Stimulated activated CD4-positive, alpha-beta T cell treated with anti-CD3 and anti-CD28 coated beads, TNF-alpha, amount 100 ng/mL, for 1 hour (primary cell): ENCODE measurements at places on chromosomes 5 and 9.

- DNase-seq = no peak
These were observed 95.8 kb upstream of the LMX1B start for GRCh38 chr9:126517833-126518356.

DNA sequence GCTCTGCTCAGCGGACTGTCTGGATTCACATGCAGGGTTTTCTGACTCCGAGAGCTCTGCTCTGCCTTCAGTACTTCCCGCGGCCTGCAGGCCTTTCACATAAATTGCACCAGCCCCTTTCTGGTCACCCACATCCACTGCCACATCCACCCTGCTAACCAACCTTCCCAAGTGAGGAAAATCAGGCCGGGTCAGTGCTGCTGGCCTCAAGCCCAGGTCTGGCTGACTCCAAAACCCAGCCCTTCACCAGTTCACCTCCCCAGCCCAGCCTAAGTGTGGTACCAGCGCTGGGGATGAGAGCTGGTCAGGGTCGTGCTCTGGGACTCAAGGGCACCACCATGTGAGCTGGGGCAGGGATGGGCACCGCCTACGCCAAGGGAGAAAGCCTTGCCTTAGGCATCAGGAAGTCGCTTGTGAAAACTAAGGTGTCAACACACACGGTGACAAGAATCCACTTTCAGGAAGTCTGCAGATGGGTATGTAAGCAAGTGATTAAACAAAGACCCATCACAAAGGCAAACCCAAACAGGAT is 12.3 kb downstream of the LMAN2 start:
- no peak for DNase-seq

DNA sequence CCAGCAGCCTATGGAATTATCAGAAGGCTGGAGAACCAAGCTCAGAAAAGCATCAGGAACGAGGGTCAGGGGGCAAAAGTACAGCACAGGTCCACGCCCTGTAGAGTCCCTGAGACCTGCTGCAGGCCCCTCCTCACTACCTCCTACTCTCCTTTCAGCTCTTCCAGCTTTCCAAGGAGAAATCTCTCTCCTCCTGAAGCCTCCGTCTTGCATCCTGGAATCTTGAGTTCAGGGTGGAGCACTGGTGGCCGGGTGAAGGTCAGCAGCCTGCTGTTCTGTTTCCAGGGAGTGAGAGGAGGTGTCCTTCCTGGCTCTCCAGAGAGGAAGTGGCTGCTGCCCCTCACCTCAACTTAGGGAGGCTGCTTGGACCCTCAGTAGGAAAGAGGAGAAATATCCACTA is 342.3 kb downstream of the ZSWIM6 start:
- DNase-seq = no peak

- no peak for DNase-seq
These were observed 191.6 kb upstream of the CTNND2 start for GRCh38 chr5:12095808-12096281.

DNA sequence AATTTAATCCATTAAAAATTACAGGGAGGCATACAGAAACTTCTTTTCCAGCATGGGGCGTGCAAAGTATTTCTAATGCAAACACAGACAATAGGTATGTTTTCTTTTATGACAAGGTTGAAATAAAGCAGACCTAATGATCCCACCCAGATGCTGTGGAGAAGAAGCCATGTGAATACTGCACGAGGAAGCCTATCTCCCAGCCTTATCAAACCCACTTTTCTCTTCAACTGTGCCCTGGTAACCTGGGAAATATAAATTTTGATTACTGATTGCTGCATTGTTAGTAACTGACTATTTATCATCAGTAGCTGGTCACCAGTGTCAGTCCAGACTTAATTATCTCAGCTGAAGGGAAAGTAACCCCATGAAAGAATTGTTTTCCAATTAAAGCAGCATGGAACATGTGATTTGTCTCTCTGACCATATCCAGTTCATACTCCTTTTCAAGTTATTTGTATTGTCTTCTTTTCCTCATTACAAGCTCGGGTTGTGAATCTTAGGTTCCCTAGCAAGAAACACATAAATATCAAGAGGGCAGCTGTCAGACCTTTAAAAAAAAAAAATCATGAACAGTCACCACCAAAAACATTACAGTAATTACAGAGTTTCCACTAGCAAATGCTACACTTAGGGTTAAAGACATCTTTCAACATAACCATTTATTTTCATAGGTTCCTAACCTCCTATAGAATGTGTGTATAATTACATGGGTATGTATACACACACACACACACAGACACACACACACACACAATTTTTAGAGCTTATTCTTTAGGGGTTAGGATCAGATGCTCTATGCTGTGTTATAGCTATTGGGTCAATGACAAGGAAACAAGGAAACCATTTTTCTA is 50.3 kb downstream of the SEMA6A start:
- DNase-seq = no peak

DNA sequence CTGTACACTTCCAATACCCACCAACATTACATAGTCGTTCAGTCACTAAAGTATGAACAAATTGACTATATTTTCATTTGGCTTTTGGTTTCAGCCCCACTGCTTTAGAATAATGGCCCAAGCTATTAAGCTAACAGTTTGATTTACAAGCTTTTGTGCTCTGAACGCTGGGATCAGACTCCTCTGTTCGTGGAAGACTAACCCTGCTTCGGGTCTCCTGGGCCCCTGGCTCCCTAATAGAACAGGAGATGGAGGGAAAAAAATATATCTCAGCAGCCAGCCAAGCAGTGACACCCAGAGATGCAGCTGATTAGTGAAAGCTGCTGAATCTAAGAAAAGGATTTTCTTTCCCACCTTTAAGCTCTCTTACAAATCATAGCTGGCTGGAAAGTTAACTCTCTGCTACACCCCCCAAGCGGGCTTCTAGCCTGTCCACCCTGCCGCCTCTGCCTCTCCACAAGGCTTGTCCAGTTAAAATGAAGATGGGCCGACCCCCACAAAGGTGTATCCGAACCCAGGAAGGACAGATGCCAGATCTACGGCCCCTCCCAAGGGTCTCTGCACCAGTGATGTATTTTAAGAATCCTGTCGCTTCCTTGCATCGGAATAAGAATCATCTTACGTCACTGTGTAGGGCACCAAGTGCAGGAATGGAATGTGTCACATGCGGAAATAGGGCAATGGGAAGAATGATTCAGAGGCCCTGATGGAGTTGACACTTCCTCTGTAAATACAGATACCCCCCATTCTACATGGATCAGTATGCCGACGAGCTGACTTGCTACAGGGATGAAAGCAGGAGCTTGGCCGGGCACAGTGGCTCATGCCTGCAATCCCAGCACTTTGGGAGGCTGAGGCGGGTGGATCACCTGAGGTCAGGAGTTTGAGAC is 33.4 kb upstream of the BARHL1 start:
- DNase-seq = no peak

DNA sequence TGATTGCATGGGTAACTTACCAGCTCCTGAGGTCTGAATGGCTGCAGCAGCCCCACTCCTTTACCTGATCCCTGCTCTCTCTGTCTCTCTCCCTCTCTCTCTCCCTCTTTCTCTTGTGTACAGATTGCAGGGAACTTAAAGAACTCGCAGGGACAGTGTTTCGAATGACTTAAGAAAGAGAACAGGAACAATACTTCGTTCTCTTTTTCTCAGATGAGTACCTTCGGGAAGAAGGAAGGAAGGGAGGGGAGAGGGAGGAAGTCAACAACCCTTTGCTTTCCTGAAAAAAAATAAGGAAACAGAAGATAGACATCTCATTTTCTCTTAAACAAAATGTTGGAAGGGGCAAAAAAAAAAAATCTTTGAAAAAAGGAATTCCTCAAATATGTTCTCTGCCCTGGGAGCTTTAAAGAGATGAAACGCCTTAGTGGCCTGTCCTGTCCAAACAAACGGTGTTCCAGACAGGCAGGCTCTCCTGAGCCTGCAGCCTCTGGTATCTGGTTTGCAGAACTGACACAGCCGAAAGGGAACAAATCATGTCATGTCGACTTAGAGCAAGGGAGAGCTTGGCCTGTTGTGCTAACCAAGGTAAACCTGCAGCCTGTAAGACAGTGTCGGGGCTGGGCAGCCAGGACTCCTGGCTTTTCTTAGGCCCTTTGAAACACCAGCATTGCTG is at the start of gene ZNF366:
Gene ZNF366, minus strand, starts transcription at position 180 of the 676 bp plus-strand sequence. CDS start 45,914 bp downstream, outside the sequence.
- no peak for DNase-seq

DNA sequence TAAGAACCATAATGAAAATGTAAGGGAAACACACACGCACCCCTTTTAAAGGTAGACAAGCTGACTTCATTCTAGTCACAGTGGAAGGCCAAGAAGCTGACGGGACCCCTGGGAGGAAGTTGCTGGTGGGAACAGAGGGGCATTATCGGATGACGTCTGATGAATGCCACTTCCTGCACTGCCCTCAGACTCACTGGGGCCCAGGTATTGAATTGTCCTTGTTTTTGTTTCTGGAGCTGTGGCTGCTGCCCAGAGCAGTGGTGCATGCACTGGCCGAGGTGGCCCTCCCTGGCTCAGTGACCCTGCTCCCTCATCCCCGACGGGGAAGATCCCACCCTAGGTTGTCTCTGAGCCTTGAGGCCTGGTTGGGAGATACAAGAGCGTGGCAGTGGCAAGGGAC is 15.3 kb upstream of the RPL26L1 start:
- no peak for DNase-seq

- DNase-seq = no peak
These were observed 23.8 kb downstream of the SVEP1 start for GRCh38 chr9:110555551-110556331.

DNA sequence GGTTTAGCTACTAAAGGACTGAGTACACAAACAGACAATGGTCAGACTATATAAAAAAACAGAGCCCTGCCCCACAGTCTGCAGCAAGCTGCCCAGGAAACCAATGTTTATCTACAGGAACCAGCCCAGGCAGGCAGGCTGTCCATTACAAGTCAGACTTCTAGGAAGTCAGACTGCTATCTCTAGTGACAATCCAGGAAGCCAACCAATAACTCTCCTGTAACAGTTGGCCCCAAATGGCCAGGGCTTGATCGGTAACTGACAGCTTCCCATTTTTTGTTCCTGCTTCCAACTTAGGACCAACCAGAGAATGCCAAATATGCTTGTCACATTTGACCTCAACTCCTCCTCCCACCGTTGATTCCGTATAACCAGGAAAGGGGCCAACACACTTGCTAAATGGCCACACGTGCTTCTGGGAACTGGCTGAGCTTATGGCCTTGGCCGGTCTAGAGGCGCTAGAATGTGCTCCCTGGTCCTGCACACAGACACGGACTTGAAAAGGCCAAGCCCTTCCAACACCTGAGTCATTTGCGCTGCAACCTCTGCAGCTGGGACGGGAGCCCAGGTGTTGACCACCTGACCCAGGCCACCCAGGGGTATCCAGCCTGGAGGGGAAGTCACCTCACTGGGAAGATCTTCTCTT is 79.6 kb upstream of the CDK20 start:
- DNase-seq = no peak

DNA sequence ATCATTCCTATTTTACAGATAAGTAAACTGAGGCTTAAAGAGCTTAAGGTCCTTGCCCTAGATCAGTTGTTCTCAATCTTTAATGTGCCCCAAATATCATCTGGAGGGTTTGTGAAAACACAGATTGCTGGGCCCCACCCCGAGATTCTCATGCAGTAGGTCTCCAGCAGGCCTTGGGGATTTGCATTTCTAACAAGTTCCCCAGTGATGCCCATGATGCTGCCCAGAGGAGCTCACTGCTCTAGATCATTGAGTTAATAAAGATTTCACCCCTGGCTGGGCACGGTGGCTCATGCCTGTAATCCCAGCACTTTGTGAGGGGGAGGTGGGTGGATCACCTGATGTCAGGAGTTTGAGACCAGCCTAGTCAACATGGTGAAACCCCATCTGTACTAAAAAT is 42.8 kb upstream of the RAD23B start:
- DNase-seq = no peak

DNA sequence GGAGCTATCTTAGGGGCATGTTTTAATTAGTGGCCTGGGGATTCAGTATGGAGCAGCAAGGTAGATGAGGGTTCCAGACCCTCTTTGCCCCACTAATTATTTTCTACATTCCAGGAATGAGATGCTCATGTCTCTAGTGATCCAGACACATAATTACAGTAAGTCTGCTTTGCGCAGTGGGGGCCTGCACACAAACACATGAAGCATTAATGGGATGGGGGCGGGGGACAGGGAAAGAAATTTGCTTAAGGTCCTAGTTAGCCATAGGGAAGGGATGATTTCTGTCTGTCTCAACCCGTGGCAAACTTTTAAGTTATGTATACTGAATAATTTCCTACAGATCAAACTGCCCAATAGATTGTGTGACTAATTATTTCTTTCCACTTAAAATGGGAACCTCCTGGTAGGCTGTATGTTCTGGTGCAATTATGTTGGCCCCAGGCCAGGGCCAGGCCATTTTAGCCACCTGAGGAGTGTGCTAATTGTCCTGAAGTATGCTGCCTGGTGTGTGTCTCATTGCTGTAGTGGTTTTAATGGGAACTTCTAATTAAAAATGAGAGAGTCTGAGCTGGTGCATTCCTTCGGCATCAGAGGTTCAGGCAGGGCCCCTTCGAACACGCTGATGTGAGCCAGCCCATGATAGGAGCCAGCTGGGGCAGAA is 134.4 kb downstream of the PTTG1 start:
- DNase-seq = no peak

GRCh38 chr9:130171226-130172148 is 717 bp upstream of the NCS1 start:
- no peak for DNase-seq

- no peak for DNase-seq
These were observed 319.1 kb downstream of the ZSWIM6 start for GRCh38 chr5:61651195-61651594.

GRCh38 chr5:111120911-111121310 is 28.8 kb downstream of the WDR36 start:
- no peak for DNase-seq

GRCh38 chr5:72110394-72111013 is 3.2 kb downstream of the MAP1B start:
- DNase-seq = no peak

DNA sequence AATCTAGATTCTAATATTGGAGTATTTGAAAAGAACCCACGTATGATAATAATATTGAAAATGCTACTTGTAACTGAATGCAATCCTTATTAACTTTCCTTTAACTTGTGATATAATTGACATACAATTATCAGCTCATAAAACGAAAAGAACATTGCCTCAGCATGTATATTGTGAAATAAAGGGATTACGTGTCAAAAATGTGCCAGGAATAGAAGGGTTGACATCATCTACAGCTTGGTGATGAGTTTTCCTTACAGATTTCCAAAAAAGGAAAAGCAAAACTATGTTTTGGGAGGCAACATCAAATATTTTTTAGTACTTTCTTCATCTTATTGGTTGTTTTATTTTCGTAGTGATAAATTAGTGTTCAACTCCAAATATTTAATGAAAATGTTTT is 266.0 kb upstream of the PTGER4 start:
- no peak for DNase-seq

DNA sequence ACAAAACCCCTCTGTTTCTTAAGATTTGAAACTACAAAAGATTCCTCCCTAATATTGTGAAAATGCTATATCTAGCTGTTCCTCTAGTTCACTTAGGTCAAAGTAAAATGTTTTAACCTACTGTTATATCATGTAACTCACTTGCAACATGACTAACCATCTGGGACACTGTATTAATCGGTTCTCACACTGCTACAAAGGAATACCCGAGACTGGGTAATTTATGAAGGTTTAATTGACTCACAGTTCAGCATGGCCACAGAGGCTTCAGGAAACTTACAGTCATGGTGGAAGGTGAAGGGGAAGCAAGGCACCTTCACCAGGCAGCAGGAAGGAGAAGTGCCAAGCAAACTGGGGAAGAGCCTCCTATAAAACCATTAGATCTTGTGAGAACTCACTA is 34.7 kb downstream of the DIMT1 start:
- no peak for DNase-seq

GRCh38 chr5:171149772-171150171 is 159.3 kb upstream of the TLX3 start:
- DNase-seq = no peak
